ENCODE measurements at places on chromosomes 5 and 9.

DNA sequence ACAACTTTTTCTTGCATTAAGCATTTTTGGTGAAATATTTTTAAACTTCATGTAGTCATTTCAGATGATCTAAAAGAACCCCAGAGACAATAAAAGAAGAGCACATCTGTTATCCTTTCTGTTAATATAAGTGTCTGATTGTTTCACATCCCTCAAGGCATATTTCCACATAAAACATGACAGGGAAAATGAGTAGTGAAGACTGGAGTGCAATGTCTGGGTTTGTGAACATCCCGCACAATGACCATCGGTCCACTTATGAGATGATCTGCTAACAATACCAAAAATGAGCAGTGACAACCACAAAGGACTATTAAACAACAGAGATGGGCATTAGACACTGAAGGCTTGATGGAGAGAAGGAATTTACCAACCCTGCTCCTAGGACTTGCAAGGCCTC is 209.1 kb downstream of the NR2F1-AS1 start:
- DNase-seq = no peak

- DNase-seq = no peak
Observed at GRCh38 chr9:89380437-89381307, 62.4 kb downstream of the SECISBP2 start.

DNA sequence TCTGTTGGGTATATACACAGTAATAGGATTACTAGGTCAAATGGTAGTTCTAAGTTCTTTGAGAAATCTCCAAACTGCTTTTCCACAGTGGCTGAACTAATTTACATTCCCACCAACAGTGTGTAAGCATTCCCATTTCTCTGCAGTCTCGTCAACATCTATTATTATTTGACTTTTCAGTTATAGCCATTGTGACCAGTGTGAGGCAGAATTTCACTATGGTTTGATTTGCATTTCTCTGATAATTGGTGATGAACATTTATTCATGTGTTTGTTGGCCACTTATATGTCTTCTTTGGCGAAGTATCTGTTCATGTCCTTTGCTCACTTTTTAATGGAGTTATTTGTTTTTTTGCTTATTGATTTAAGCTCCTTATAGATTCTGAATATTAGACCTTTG is 596.2 kb upstream of the DAB2 start:
- no peak for DNase-seq

- no peak for DNase-seq
Observed at GRCh38 chr9:88503845-88504764, 30.9 kb upstream of the NXNL2 start.

Measured in SW 1271 (cell line).